ENCODE measurements at places on chromosomes 16 and 17.

- DNase-seq: no peak
Observed at GRCh38 chr17:80507965-80508364, 31.6 kb upstream of the NPTX1 start.

DNA sequence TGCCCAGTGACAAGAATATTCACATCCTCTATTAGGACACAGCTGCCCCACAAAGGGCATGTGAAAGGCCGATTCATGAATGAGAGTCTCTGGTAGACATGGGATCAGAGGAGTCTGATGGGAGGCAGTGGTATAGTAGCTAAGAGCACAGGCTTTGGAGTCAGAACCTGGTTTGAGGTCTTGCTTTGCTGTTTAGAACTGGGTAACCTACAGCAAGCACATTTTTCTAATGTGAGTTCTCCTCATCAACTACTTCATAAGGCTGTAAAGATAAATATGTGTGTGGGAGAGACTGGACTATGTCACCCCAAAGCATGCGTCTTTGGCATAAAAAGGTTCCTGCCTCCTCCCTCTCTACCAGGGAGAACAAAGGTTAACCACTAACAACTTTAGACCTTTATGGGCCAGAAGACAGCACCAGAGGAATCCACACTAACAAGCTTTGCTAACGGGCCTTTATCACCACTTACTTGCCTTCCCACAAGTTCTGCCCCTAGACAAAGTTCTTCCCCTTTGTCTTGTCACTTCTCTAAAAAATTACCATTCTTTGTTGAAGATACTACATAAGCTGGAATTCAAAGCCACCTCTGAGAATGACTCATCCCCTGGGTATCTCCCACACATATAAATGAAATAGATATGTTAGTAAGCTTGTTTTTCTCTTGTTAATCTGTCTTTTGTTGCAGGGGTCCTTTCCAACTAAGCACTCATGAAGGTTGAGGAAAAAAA, 21.1 kb downstream of the CDR2 start:
- DNase-seq: no peak

- DNase-seq: no peak
Observed at GRCh38 chr16:85123891-85124635, 11.8 kb upstream of the CIBAR2 start.

DNA sequence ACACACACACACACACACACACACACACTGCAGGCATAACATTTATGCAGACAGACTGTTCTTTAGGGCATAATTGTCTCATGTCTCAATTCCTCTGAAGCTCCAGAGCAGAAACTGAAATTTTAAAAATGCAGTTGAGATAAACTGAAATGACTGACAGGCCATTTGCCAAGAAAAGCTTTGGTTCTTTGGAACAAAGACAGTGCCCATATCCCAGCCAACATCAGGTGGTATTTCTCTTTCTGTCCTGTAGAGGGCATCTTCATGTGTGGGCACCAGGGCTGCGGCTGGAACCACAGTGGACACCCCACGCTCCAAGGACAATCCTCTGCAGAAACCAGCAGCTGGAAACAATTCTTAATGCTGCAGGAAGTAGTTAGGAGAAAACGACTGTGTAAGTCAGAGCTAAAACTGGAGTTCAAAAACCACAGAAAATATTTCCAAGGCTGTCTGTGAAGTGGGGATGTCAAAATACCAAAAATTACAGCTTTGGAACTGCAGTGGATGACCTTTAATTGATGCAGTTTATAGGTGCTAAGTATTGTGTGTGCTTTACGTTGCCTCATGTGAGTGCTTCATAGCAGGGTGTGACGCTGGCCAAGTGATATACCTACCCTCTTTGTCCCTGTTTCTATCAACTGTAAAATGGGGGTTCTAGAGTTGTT, 10.6 kb upstream of the MEFV start:
- DNase-seq: no peak

DNA sequence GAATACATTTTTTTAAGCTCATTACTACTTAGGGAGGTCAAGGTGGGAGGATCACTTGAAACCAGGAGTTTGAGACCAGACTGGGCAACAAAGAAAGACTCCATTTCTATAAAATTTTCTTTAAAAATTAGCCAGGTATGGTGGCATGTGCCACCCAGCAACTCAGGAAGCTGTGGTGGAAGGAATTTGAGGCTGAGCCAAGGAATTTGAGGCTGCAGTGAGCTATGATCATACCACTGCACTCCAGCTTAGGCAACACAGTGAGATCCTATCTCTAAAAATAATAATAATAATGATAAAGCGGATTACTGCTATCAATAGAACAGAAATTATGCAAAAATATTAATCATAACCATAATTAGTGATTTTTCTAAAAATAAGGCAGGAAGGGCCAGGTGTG, 170.3 kb downstream of the COPRS start:
- DNase-seq: no peak

GRCh38 chr16:8716592-8716991, 42.2 kb downstream of the ABAT start:
- DNase-seq: no peak

GRCh38 chr17:82314012-82314726, 3.2 kb downstream of the CD7 start:
- no peak for DNase-seq

DNA sequence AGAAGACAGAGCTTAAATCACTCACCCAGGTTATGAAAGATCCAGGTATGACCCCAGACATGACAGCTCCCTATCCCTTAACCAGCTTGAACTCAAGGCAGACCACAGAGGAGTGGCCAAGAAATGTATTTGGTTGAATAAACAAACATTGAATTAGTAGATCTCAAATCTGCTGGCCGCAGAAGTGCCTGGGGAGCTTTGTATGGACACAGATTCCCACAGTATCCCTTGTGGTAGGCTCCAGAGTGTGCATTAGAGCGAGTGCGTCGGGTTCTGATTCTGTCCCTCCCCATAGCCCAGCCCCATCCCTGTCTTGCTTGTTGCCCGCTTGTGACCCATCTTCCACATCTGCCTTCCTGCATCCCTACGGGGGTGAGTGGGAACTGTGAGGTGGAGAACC, 118.8 kb upstream of the FOXF1 start:
- no peak for DNase-seq

DNA sequence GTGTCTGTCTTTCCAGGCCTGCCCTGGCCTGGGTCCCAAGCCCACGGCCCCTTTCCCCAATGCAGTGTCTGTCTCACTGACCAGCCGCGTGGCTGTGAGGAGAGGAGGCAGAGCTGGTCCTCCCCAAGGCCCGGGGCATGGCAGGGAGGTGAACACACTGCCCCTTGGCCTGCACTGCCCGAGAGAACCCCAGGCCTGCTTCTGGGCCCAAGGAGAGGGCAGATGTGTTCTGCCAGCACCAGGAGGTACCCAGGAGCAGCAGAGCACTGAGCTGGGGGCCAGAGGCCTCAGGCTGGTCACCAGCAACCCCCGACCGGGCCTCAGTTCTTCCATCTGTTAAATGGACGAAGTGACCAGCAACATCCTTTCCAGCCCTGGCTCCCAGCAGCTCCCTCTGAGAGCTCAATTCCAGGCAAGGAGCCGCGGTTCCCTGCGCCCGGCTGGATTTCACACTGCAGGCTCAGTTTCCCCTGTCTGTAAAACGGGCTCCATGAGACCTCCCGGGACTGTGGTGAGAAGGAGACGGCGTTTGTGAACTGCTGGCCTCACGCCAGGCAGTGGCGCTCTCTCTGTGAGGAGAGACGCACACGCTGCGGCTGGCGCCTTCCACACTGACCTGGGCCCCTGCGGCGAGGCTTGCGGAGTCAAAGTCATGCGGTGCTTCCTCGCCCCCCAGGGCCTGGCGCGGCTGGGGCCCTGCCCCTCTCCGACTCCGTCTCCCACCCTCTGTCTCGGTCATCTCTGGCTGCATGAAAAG, 8.1 kb upstream of the ZFPM1 start:
- DNase-seq: no peak

- DNase-seq: no peak
Observed at GRCh38 chr16:11526655-11527350, 59.9 kb downstream of the LITAF start.

GRCh38 chr16:56081371-56081770, 109.9 kb upstream of the GNAO1 start:
- DNase-seq: no peak

DNA sequence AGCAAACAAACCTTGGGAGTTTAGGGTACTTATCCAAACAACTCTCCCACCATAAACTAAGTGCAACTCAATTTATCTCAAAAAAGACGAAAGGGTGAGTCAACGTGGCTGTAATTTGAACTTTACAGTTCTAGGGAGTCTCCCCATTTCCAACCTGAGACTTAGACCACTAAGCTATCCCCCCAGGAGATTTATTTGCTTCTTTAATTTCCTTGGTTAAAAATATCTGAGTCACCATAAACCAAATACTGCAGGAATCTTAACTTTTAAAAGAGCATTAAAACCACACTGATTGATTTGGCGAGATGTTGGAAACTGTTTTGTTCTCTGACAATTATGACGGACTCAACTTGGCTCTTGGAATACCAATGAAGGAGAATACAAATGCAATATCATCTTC, 299.3 kb upstream of the SOX9 start:
- DNase-seq: no peak

DNA sequence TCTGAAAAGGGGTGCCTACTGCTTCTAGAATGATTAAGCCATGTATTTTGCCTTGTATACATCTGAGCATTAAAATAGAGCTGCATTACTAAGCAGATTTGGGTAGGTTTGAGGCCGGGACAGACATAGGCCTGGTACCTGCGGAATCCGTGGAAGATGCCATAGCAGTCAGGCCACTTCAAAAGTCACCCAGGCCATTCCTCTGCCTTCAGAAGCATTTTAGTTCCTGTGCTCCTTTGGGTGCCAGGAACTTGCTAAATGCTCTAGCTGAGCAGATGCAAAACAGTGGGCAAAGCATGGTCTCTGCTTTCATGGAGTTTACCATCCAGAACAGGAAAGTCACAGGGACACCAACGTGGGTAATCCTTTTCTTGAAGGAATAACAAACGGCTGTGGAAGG, 5.7 kb upstream of the TMEM100 start:
- DNase-seq: no peak

GRCh38 chr16:83926726-83927397, 26.2 kb upstream of the OSGIN1 start:
- DNase-seq: peak; percentile 15

- no peak for DNase-seq
Observed at GRCh38 chr16:11229906-11230305, 26.1 kb downstream of the SOCS1 start.

DNA sequence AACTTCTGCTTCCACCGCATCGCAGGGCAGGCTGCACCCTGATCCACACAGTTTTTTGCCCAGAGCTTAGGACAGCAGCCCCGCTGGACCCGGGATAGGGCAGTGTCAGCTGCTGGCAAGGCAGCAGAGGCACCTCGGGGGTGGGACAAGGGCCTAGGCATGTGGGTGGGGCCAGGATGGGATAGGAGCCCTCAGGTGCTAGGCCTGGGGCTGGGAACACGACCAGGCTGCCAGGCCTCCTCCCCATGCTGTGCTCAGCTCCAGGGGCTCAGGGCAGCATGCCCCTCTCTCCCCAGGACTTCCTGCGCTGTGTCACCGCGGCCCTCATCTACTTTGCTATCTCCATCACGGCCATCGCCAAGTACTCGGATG, 4.6 kb downstream of the CMTM3 start:
- DNase-seq: no peak

DNA sequence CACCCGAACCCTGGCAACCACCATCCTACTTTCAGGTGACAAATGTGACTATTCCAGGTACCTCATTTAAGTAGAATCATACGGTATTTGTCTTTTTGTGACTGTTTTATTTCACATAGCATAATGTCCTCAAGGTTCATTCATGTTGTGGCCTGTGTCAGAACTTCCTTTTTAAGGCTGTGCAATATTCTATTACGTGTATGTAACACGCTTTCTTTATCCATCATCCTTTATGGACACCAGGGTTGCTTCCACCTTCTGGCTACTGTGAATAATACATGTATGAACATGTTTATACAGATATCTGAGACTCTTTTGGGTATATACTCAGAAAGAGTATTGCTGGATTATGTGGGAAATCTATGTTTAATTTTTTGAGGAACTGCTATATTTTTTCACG, 28.7 kb upstream of the RSL1D1 start:
- DNase-seq: no peak

GRCh38 chr17:82349287-82349701, 9.8 kb upstream of the TEX19 start:
- no peak for DNase-seq

DNA sequence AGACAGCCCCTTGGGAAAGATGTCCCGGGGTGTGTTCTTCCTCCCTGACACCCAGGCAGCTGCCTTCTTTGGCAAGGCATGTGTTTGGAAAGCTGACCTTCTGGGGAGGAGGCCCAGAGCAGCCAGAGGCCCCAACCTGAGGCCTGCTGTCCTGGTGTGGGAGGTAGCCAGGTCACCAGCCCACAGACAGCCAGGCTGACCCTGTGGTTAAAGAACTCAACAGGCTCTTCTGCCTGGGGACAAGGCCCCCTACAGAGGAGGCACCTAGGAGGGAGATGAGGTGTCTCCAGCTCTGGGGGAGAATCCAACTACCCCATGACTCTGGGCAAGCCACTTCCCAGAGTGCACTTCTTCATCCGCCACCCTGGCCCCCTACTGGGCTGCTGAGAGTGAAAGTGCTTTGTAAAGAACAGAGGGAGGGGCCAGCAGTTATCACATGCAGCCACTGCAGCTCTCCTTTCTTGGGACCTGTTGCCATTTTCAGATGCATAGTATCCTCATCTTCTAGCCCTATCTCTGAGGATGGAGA, 13.1 kb upstream of the SREBF1 start:
- DNase-seq: no peak

DNA sequence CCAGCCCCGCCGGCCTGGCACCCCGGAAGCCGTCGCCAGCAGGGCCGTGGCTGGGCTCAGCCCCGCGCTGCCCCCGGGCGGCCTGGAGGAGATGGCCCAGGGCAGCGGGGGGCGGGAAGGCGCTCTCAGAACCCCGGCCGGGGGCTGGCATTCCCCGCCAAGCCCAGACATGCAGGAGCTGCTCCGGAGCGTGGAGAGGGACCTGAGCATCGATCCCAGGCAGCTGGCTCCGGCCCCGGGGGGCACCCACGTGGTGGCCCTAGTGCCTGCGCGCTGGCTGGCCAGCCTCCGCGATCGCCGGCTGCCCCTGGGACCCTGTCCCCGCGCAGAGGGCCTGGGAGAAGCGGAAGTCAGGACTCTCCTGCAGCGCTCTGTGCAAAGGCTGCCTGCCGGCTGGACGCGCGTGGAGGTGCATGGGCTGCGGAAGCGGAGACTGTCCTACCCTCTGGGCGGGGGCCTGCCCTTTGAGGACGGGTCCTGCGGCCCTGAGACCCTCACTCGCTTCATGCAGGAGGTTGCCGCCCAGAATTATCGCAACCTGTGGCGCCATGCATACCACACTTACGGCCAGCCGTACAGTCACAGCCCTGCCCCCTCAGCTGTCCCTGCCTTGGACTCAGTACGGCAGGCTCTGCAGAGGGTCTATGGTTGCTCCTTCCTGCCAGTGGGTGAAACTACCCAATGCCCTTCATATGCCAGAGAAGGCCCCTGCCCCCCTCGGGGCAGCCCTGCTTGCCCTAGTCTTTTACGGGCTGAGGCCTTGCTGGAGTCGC, 551 bp downstream of the WDR81 start:
- DNase-seq: no peak

DNA sequence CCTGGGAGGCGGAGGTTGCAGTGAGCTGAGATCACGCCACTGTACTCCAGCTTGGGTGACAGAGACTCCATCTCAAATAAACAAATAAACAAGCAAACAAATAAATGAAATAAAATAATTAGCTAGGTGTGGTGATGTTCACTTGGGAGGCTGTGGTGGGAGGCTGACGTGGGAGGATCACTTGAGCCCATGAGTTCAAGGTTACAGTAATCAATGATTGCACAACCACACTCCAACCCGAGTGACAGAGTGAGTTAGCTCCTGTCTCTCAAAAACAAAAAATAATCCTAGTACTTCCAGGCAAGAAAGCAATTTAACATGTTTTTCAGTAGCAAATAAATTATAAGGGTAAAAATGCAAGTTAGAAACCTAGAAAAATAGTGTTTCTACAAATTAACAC, 26.4 kb downstream of the CFDP1 start:
- DNase-seq: no peak
